ENCODE measurements at places on chromosomes 3 and 15.

GRCh38 chr3:79247725-79248043 lies 520.1 kb downstream of the ROBO1 start:
- no peak for DNase-seq

DNA sequence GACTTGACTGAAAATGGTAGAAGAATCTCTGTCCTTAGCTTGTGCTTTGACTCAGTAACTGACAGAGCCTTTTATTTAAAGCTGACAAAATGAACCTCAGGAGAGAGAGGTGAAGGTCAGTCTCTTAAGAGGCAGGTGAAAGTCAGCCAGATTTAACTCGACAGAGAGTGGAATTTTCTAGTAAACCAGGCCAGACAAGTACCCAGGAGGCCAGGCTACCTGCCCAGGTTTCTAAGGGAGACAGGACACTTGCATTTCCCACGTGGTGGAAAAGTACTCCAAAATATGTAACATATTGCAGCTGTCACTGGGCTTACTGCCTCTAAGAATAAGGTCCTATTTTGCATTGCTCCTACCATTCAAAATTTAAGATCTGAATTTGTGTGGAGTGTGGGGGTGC lies 167.9 kb downstream of the FMN1 start:
- no peak for DNase-seq

- DNase-seq, result no peak
Observed at GRCh38 chr15:64894395-64895056, 17.2 kb upstream of the ANKDD1A start.

DNA sequence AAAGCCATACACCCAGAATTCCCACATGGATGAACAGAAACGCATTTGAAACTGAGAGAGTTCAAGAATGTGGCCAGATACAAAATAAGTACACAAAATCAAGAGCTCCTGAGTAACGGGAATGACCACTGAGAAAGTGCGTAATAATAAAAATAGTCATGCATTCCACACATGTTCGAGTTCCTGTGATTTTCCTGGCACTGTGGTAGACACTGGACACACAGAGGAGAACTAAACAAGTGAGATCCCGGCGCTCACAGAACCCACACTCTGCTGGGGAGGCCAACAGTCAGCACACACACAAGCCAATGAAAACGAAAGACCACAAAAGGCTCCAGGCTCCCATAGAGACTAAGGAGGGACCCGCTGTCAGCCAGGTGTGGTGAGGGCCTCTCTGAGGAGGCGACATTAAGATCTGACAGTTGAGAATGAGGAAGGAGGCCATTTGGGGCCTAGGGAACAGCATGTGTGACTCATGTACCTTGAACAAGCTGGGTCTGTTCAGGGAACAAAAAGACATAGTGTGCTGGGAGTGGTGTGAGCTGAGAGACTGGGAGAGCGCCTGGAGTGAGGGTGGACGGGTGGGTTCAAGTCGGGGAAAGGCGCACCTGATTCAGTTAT lies 5.1 kb downstream of the FAM107A start:
- DNase-seq, result no peak

DNA sequence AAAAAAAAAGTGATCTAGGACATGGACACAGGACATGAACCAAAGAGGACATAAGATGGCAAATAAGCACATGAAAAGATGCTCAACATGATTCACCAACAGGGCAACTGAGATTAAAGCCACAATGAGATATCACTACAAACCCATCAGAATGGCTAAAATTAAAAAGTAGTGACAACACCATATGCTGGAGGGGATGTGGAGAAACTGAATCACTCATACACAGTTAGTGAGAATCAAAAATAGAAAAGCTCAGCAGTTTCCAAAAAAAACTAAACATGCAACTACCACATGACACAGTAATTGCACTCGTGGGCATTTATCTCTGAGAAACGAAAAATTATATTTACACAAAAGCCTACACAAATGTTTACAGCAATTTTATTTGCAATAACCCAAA lies 27.9 kb upstream of the ACKR4 start:
- DNase-seq, result no peak

- no peak for DNase-seq
Observed at GRCh38 chr15:100115711-100116090, 226.1 kb downstream of the ADAMTS17 start.

GRCh38 chr3:90015688-90016356 lies 908.4 kb downstream of the EPHA3 start:
- no peak for DNase-seq

- peak; percentile 95 for DNase-seq
Observed at GRCh38 chr15:45279024-45279698, 27.1 kb downstream of the SLC28A2 start.

- no peak for DNase-seq
Observed at GRCh38 chr3:22113453-22113852, 362.4 kb upstream of the ZNF385D start.
